ENCODE measurements at places on chromosomes 12 and 14. TPM values are rescaled to one million over a fixed set of nuclear protein-coding genes. Genes with fewer than 3 reads are reported as not detected.

- DNase-seq: no peak
Observed at GRCh38 chr12:128578045-128578444, 245.7 kb downstream of the SLC15A4 start.

DNA sequence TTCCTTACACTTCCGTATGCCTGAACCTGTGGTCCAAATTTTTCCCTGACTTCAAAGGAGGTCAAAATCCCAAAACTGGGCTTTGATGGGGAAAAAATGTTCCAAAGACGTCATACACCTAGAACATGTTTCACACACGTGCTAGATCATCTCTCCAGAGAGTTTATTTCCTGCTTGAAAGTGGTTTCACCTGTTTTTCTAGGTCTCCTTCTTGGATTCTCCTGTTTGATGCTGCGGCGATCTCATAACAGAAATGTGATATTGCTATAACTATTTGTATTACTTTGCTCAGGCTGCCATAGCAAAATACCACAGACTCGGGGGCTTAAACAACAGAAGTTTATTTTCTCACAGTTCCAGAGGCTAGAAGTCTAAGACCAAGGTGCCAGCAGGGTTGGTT is 19.7 kb upstream of the TMCC3 start:
- no peak for DNase-seq

GRCh38 chr12:6944381-6945186 is 762 bp downstream of the C12orf57 start:
- peak; percentile 97 for DNase-seq

The ARPC3 gene
- total RNA-seq: 180 TPM

- DNase-seq: no peak
Observed at GRCh38 chr14:52342849-52343596, 28.9 kb downstream of the PTGER2 start.

DNA sequence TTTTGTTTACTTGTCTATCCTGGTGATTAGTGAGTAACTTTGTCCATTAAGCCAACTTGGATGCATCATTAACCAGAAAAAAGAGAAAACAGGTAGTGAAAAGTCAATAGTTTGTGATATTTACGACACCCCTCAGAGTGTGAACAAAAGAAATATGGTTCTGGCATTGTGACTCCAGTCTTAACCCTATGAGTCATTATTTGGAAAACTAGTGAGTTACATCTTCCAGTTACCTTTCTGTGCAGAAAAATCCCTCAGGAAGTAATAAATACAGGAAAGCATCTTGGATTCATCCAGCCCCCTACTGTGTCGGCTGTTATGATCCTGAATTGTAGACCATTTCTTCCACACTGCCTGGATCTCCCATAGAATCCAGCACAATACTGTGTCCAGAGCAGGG is 379.1 kb downstream of the GALC start:
- DNase-seq: no peak

The MMP17 gene
- 5.2 TPM for total RNA-seq

- no peak for DNase-seq
Observed at GRCh38 chr12:14650789-14651188, 45.6 kb downstream of the GUCY2C start.

GRCh38 chr12:113880988-113881962 is 84.8 kb downstream of the RBM19 start:
- DNase-seq: no peak

The NXPH4 gene
- total RNA-seq: 3.2 TPM

- DNase-seq: no peak
Observed at GRCh38 chr12:45660330-45660729, 69.2 kb upstream of the ARID2 start.

GRCh38 chr14:65462411-65462810 is 49.9 kb downstream of the FUT8 start:
- no peak for DNase-seq

The IL23A gene
- not detected for total RNA-seq

DNA sequence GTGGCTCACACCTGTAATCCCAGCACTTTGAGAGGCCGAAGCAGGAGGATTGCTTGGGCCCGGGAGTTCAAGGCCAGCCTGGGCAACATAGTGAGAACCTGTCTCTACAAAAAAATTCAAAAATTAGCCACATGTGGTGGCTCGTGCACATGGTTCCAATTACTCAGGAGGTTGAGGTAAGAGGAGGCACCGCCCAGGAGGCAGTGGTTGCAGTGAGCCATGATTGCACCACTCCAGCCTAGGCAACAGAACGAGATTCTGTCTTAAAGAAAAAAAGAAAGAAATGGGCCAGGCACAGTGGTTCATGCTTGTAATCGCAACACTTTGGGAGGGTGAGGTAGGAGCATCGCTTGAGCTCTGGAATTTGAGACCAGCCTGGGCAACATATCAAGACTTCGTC is 33.5 kb downstream of the MAP1LC3B2 start:
- no peak for DNase-seq

The P2RX2 gene
- total RNA-seq: not detected

- DNase-seq: no peak
Observed at GRCh38 chr12:68403711-68404110, 71.5 kb upstream of the MDM1 start.

GRCh38 chr14:54317391-54317790 is 79.4 kb upstream of the CDKN3 start:
- DNase-seq: no peak

The MDGA2 gene
- not detected for total RNA-seq

GRCh38 chr14:64549791-64550620 is at the start of gene PPP1R36:
TSS of gene PPP1R36 (plus strand) at chr14:64549961. CDS start at chr14:64549998, 37 bp downstream.
- DNase-seq: no peak

The KLRC3 gene
- total RNA-seq: not detected

The PAWR gene
- total RNA-seq: 103 TPM

DNA sequence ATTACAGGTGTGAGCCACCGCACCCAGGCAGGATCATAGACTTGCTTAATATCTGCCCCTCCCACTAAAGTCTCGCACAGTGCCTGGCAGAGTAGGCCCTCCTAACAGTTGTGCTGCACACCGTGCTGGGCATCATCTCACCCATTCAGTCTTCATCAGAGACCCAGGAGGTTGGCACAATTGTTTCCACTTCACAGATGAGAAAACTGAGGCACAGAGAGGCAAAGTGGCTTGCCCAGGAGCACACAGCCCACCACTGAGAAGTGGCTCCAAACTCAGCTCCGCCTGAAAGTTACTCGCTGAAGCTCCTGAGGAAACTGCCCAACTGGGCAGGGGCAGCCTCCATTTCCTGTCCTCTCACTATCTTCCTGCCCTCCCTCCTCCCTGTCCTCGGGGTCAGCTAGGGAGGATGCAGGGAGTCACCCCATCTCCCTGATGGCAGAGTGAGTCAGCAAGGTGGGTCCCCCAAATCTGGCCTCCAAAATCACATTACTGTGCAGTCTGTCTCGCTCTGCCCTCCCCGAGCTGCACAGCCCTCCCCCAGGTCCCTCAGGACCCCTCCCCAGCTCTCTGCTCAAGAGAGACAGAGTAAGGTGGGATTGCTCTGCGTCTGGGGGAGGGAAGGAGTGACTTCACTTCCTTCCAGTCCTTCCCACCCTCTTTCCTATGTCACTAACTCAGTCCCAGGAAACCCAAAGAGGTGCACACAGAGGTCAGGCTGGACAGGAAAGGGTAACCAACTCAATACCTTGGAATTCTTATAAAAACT is 5.7 kb downstream of the SLC8B1 start:
- DNase-seq: no peak

The ARMH4 gene
- 5.2 TPM for total RNA-seq

GRCh38 chr12:91126516-91126915 is 15.2 kb upstream of the LUM start:
- DNase-seq: no peak

DNA sequence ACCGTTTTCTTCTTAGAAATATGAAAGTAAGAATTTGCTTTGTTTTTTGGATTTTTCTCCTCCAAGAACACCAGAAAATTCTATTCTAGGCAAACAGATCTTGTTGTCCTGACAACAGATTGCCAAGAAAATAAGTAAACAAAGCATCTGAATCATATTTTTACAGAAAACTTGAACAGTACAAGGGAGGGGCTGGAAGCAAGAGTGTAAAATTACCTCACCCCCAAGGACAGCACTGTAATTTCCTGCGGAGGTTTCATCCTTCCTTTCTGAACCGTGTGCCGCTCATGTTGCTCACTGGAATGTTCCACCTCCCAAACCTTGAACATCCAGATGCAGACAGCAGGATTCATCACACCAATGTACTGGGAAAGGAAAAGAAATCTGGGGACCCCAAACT is 5.4 kb upstream of the CAMKK2 start:
- no peak for DNase-seq

DNA sequence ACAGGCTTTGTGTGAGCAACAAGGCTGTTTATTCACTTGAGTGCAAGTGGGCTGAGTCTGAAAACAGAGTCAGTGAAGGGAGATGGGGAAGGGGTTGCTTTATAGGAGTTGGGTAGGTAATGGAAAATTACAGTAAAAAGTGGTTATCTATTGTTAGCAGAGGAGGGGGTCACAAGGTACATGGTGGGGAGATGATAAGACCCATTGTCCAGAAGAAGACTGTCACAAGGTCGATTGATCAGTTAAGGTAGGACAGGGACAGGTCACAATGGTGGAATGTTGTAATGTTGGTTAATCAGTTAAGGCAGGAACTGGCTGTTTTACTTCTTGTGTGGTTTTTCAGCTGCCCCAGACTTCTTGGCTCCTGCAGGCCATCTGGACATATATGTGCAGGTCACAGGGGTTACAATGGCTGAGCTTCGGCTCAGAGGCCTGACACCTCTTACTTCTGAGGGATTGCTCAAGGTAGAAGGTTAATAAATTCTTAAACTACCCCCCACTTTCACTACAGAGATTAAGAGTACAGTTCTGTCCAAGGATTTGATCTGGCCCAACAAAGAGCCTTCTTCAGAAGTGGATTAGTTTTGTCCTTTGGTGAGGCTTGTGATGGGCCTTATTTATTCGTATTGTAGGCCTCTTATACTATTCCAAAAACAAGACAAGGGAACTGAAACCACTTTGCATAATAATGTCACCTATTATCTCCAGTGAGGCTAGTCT is 13.8 kb upstream of the DHRS4 start:
- no peak for DNase-seq

The RTL1 gene
- total RNA-seq: not detected

- DNase-seq: no peak
Observed at GRCh38 chr12:1457901-1458300, 136.5 kb downstream of the FBXL14 start.

The PPP4R4 gene
- total RNA-seq: 6.1 TPM

GRCh38 chr12:100908501-100908900 is 113.9 kb downstream of the ANO4 start:
- no peak for DNase-seq

DNA sequence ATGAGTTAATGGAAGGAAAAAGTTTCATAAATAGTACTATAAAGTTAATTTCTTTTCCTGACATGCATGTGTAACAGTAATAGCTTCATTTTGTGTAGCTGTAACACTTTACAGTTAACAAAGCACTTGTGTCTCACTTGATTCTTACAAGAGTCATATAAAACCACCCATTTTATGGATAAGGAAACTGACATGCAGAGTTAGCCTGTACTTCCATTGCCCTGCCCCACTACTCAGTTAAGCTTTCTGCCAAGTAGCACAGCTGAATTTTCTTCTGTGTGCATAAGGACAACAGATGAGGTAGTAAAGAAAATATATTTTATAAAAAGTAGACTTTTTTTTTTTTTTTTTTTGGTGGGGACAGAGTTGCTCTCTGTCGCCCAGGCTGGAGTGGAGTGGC is 32.2 kb downstream of the ANO6 start:
- DNase-seq: no peak

GRCh38 chr14:71579331-71579730 is 352.9 kb upstream of the RGS6 start:
- DNase-seq: no peak

The KRT7 gene
- total RNA-seq: 7.6 TPM

The FAM90A1 gene
- not detected for total RNA-seq

DNA sequence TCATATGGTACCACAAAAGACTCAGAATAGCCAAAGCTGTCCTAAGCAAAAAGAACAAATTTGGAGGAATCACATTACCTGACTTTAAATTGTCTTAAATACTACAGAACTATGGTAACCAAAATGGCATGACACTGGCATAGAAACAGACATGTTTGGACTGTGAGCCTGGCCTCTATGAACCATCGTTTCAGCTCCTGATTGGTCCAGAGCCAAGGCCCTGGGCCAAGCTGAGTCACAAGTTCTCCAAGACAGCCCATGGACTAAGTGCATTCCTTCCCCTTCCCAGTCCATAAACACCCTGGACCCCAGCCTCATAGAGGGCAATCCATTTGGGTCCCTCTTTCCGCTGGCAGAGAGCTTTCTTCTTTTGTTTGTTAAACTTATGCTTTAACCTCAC is 12.1 kb upstream of the PRR4 start:
- no peak for DNase-seq

DNA sequence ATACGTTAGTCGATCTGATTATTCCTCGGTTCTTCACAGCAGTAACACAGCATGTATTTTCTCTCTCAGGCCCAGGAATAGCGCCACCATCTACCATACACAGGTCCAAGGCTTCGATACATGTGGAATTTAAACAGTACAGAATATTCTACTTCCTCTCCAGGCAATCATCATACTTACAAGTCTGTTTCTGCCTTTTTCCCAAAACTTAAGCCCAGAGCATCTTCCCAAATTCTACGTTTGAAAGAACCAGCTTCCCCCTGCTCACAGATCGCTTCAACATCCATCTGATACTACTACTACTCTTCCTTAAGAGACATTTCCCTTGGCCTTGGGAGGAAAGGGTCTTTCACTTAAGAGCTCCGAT is 626 bp downstream of the TXNDC16 start:
- no peak for DNase-seq

Measured in vagina (tissue), 2 donors.